Occipital lobe (tissue), 3 donors: ENCODE measurements at places on chromosomes 1 and 21. TPM values are rescaled to one million over a fixed set of nuclear protein-coding genes. Genes with fewer than 3 reads are reported as not detected.

GRCh38 chr1:176208034-176208433 lies 948 bp upstream of the COP1 start:
- DNase-seq: no peak

GRCh38 chr21:24147674-24148073 lies 1459.6 kb downstream of the MRPL39 start:
- DNase-seq: no peak

AADACL3 gene
- total RNA-seq: not detected

DNA sequence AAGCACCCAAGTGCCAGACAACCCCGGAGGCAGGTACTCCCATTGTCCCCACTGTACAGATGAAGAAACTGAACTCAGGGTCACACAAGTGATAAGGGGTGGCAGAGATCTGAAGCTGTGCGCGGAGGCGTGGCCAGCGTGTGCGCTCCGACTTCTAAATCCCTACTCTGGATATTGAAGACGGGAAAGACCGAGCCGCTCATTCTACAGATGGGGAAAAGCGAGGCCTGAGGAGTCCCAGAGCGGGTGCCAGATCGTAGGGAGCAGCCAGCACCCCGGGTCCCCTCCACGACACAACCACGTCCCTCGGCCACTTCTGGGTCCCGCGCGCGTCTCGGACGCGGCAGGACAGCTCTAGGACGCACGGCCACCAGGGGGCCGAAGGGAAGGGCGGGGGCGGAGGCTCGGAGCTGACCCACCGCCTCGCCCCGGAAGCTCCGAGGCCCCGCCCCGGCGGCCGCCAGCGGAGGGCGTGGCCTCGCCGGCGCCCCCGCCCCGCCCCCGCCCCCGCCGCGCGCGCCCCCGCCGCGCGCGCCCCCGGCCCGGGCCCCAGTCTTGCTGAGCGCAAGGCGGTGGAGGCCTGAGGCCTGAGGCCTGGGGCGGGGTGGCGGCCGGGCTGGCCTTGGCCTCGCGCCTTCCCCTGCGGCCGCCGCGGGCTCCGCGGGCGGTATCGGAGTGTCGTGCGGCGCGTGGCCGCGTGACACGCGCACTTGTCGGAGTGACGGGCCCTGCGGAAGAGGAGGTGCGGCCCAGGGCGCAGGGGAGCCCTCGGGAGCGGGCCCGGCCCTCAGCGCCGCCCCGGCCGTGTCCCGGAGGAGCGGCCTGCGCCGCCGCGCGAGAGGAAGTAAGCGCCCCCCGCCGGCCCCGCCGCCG lies at the start of gene H6PD:
Gene H6PD (plus strand): TSS at position 552 of the 873 bp plus-strand sequence. CDS start 10,161 bp downstream, outside the sequence.
- peak; percentile 70 for DNase-seq

CYP4A22 gene
- total RNA-seq: not detected

DNA sequence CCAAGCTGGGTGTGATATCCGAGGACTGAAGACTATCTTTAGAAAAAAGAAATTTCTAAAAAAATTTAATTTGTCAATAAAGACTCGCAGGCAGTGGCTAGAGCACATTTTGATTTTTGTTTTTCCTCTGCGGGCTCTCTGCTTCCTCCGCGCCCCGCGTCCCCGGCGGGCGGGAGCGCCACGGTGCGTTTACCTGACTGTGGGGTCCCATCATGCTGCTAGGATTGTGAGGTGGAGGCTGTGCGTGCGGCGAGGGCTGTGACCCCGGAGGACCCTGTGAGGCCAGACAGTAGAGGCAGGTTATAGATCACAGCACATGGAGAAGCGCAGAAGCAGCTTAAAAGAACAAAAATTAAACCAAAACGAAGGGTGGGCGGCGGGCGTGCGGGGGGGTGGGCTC lies 57.9 kb downstream of the MRPL37 start:
- DNase-seq: no peak

DNA sequence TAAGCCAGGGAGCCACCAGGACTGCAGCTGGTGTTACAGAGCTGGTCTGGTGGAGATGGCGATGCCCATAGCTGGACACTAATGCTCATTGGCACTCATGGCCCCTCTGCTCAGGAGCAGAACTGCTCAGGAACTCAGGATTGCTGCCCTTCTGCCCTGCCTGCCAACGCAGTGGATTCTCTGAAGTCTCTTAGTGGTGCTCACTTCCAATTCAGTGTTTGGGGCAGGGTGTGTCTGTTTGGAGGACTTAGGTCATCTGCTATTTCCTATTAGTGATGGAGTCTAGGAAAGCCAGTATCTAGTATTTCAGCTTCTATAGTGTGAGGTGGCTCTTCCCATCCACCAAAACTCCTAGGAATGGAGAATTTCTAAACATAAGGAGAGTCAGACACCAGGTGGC lies 29.1 kb downstream of the S100A10 start:
- no peak for DNase-seq
